Stimulated activated CD4-positive, alpha-beta T cell treated with anti-CD3 and anti-CD28 coated beads, TNF-alpha, amount 100 ng/mL, for 24 hours (primary cell): ENCODE measurements at places on chromosomes 7 and 10.

DNA sequence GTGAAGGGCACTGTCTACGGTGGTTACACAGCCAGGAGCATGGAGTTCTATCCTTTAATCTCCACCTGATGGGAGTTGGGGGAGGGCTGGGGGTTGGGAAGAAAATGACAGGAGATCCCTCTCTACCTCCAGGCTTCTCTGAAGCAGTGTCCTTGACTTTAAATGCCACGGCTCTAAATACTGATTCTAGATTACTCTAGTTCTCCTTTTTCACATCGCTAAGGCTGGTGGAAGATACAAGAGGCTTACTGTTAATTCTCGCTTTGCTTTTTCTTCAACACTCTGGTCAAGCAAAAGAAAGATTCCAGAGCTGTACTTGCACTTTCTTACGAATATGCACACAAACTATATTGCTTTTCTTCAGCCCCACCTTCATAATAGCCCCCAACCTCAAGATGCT, 30.5 kb downstream of the ARL3 start:
- DNase-seq, result no peak

DNA sequence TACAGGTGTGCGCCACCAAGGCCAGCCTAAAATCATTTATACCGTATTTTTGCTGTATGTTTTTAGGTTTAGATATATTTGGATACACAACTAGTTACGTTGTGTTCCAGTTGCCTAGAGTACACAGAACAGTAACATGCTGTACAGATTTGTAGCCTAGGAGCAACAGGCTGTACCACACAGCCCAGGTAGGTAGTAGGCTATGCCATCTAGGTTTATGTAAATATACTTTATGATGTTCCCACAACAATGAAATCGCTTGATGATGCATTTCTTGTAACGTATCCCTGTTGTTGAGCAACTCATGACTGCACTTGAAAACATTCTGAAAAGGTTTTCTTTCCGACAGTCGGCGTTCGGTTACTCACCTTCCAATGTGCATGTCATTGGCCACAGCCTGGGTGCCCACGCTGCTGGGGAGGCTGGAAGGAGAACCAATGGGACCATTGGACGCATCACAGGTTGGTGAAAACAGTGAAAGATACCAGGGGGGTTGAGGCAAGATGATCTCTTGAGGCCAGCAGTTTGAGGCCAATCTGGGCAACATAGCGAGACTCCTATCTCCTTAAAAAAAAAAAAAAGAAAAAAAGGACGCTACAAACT, 7.7 kb downstream of the PNLIP start:
- no peak for DNase-seq

DNA sequence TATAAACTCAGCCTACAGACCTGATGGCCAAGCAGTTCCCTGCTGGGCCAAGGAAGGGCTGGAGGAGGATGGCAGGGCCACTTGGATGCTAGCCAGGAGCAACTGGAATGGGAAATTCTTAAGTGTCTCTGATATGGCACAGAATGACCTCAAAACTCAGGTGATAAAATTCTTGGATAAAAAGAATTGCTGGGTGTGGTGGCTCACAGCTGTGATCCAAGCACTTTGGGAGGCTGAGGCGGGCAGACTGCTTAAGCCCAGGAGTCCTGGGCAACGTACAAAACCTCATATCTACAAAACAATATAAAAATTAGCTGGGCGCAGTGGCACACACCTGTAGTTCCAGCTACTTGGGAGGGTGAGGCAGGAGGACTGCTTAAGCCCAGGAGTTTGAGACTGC, 14.0 kb upstream of the PKD1L1 start:
- DNase-seq, result no peak

GRCh38 chr7:4297165-4297917, 384.8 kb upstream of the FOXK1 start:
- no peak for DNase-seq

GRCh38 chr10:33325929-33326328, 8.5 kb downstream of the NRP1 start:
- no peak for DNase-seq
